Activated CD8-positive, alpha-beta memory T cell treated with anti-CD3 and anti-CD28 coated beads, Interleukin-2, amount 50 U/mL, for 4 hours (primary cell): ENCODE measurements at places on chromosomes 7 and 10.

DNA sequence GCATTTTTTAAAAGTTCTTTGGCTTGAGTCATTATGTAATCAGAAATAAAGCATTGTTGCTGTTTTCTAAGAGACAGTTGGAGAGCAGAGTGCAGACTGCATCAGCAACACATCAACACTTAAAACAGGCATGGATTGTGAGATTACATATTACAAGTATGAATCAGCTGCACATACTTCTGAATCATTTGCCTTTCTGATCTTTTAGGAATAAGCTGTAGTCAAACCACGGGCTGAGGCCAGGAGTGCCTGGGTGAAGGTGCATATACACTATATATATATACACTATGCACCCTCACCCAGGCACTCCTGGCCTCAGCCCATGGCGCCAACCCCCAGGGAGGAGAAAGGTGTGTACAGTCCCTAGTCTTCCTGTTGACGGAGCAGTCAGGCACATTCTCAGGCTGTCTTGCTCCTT, 52.4 kb upstream of the DLX6 start:
- no peak for DNase-seq

GRCh38 chr7:84941291-84941690, 245.6 kb downstream of the SEMA3D start:
- no peak for DNase-seq

GRCh38 chr10:126905776-126906703, 812 bp downstream of the DOCK1 start:
- no peak for DNase-seq

DNA sequence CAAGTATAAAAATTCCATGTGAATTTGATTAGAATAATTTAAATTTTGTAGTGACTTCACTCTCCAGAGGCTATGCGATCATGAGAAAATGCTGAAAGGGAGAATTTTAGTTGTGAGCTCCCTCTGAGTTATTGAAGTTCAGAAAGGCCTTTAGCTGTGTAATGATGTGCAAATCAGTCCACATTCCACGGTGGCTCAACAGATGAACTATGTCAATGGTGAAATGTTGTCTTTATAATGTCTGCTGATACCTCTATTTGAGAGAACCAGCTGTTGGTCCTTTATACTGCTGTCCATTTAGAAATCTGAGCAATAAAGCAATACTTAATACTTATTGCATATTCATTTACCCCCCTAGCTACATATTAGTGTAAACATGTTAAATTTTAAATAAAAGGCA, 7.1 kb upstream of the ITGB8 start:
- DNase-seq = no peak

DNA sequence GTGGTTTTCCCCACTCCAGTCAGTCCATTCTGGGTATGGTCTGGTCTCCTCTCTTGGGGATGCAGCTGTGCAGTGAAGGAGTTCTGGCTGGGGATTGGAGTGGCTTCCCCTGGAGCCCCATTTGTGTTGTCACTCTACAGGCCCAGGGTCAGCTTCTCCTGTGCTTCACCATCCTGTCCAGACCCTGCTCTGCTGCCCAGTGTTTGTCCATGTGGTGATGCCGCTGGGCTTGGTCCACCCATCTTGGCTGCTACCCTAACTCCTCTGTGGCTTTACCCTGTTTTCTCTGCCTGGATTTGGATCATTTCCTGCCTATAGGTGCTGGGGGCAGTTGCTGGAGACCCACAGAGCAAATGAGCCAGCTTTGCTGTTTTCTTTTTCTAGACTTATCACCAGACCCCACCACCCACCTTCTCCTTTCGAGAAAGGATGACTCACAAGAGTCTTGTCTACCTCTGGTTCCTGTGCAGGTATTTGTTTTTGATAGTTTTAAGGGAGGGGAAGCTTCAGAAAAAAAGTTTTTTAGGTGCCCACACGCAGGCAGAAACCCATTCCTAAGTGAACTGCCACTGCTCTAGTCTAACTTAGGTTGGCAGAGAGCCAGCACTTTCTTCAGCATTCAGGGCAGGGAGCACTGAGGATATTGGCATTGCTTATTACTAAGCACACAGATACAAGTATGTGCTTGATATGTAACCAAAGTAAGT, 8.5 kb downstream of the ZDHHC16 start:
- peak; percentile 38 for DNase-seq

GRCh38 chr10:31912898-31913850, 15.5 kb downstream of the ARHGAP12 start:
- DNase-seq = no peak

GRCh38 chr7:3259711-3260400, 41.2 kb upstream of the SDK1 start:
- DNase-seq = no peak

DNA sequence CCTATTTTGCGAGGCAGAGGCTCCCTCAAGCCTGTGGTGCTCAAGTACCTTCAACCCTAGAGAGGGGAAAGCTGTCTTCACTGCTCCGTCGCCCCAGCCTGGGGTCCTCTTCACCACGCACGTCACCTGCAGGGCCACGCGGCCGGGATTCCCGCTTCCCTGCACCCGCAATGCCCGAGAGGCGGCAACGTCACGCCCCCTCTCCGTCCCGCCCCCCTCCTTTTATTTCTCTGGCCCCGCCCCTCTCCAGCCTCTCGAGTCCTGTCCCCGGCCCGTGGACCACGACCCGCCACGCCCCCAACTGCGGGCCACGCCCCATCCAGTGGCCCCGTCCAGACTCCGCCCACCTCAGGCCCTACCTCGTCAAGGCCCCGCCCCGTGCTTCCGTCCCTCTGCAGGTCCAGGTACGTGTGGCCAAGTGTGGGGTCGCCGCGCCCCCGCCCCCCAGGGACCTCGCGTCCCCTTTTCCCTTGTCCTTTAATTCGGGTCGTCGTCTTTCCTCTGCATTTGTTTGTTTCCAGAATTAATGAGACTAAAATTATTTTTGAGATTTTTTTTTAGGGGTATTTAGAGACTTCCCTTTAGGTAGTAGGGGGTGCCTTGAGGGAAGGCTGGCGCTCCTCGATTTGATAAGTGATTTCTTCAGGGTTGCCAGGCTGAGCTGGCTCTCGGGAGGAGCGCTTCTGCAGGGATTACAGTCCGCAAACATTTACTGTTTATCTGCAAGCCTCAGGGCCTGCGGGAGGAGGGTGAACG, 69.8 kb upstream of the BAIAP2L1 start:
- DNase-seq = peak; percentile 21
